Psoas muscle (tissue), 8 donors: ENCODE measurements at places on chromosomes 1 and 21. TPM values are rescaled to one million over a fixed set of nuclear protein-coding genes. Genes with fewer than 3 reads are reported as not detected.

TSSK3 gene
- not detected for total RNA-seq

UCHL5 gene
- 35.8 TPM for total RNA-seq

ATP1B1 gene
- total RNA-seq: 1,098 TPM

BARHL2 gene
- not detected for total RNA-seq

OR2T33 gene
- total RNA-seq: not detected

ADAMTS1 gene
- 70.3 TPM for total RNA-seq

ST6GALNAC5 gene
- total RNA-seq: 0.66 TPM

GJA9 gene
- total RNA-seq: not detected

LYPD8 gene
- not detected for total RNA-seq

RUNX3 gene
- 0.59 TPM for total RNA-seq

ZNF593OS gene
- 1.6 TPM for total RNA-seq

GRCh38 chr1:20867847-20868246, 80.7 kb upstream of the HP1BP3 start:
- no peak for DNase-seq

DNA sequence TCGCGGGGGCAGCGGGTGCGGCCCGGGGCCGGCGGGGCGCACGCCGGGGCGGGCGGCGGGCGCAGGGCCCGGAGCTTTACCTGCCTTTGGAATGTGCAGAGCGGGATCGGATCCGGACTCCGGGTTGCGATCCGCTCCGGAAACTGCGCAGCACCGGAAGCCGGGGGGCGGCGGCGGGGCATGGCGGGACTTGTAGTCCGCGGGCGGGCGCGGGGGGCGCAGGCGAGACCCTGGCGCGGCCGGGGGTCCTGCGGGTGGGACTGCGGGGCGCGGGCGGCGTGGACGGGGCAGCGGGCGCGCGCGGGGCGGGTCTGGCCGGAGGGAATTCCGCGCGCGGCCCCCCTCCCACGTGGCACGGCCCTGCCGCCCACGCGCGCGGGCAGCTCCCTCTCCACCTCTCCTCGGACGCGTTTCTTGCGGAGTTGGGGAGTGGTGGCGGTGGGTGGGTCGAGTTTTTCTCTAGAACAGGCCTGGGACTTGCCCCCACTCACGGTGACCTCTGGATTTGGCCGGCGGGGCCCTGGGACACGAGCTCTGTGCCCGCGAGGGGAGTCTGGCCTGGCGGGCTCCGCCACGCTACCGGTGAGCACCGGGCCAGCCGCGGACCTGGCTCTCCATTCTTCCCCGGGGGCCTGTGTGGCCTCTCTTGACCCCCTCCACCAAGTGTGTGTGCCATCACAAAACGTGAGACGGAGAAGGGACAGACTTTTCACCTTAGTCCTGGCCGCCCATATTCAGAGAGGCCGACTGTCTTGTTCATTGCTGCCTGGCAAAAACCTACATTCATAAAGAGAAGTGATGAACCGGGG, at the start of gene PRDM15:
TSS of gene PRDM15 (minus strand) at position 155 of the 809 bp plus-strand sequence. CDS start 18,981 bp downstream, outside the sequence.
- peak; percentile 90 for DNase-seq

DNA sequence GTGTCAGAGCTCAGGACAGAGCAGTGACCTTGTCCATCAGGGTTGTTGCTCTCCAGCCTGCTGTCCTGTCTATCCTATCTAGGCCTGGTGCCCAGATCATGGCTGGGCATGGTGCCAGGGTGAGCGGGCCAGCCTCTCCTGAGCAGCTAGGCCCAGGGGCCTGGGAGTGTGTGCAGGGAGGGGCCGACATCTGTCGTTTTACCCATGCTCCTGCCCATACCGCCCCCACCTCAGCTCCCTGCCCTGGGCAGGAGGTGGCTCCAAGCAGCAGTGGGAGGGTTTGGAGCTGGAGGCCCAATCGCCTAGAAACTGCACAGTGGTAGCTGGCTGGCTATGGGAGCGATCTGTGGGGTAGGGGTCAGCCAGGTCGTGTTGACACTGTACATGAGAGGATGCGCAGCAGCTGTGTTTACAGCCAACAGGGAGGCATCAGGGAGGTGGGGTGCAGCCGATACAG, 6.5 kb downstream of the INSRR start:
- peak; percentile 75 for DNase-seq

- no peak for DNase-seq
Measured at GRCh38 chr1:74690909-74691308, 17.3 kb upstream of the ERICH3 start.

DNA sequence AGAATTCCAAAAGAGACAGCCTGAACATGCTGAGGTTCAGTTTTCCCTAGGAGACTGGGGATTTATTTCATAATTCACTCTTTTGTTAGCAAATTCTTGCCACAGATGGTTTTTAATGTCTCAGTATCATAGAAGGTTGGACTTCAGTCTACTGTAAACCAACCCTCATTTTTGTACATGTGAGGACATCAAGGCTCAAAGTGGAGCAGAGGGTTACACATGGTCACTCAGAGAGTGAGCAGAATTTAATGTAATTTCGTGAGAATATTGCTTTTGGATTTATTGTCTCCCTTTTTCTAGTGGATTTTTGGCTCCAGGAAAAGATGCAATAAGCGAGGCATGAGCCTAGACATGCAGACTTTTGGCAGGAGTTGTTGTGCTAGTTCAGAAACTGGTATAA, 210.8 kb upstream of the JUN start:
- no peak for DNase-seq

- DNase-seq: no peak
Measured at GRCh38 chr21:41917531-41917930, 36.3 kb downstream of the C2CD2 start.

- DNase-seq: no peak
Measured at GRCh38 chr1:208837242-208837641, 593.1 kb upstream of the PLXNA2 start.

- no peak for DNase-seq
Measured at GRCh38 chr1:52195161-52195560, 53.3 kb downstream of the ZFYVE9 start.

- no peak for DNase-seq
Measured at GRCh38 chr1:151003180-151003579, 3.5 kb downstream of the MINDY1 start.

GRCh38 chr1:193368302-193368701, 181.9 kb upstream of the B3GALT2 start:
- no peak for DNase-seq

DNA sequence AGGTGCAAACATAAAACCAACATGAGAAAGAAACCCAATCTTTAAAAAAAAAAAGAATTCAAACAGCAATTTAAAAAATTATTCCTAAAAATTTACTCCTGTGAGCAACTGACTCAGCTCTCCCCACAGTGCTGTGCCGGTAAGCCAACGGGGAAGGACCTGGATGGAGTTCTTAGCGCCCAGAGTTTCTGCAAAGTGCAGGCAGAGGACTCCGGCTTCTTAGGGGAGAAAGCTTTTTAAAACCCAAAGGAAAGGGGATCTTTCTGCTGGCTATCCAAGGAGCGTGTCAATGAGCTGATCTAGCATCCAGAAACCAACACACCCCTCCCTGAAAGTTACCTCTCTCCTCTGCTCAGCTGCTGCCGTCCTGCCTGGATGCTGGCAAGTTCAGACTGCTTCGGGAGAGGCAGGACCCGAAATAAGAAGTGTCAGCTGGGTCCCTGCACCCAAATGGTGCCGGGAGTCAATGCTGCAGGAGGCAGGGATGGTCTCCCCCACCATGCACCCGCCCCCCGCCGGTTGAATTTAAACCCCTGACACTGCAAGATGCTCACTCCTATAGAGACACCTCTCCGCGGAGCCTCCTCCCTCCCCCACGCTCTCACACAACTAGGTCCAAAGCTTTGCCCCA, 32.2 kb upstream of the H6PD start:
- no peak for DNase-seq

DNA sequence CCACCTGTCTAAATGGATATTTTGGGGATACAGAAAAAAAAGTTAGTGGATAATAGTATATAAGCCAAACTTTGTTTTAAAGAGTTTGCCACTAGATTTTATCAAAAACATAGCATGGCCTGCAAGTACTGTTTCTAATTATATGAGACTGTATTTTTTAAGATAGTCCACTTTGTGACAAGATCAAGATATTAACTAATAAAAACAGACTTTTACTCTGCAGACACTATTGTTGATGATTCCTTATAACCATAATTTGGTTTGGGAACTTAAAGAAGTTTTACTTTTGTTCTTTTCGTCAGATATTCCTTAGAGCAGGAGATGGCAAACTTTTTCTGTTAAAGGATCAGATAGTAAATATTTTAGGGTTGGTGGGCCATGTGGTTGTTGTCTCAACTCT, 36.4 kb downstream of the SMG7 start:
- no peak for DNase-seq

DNA sequence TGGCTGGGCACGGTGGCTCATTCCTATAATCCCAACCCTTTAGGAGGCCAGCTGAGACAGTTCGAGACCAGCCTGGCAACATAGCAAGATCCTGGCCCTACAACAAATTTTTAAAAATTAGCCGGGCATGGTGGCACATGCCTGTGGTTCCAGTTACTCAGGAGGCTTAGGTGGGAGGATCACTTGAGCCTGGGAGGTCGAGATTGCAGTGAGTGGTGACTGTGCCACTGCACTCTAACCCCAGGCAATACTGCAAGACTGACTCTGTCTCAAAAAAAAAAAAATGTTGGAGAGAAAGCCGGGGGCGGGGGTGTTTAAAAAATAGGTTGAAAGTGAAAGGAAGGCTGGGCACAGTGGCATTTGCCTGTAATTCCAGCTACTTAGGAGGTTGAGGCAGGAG, 16.5 kb downstream of the CLDN19 start:
- no peak for DNase-seq

DNA sequence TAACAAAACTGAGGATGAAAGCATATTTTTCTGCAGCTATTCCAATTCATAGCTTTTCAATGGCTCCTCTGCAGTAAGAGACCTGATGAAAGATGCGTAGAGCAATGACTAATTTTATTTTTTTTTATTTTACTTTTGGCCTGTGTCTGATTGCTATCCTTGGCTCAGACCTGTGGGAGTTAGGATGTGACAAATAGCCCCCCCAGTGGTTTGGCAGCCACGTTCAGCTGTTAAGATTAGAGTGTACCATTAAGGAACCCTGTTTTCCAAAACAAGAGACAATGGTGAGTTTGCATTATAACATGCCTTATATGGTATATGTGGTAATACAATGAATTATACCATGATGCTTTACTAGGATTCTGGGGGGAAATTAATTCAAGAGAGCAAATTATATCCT, 264.7 kb downstream of the CACNA1E start:
- no peak for DNase-seq

- no peak for DNase-seq
Measured at GRCh38 chr1:228990906-228991569, 255.8 kb downstream of the RHOU start.

DNA sequence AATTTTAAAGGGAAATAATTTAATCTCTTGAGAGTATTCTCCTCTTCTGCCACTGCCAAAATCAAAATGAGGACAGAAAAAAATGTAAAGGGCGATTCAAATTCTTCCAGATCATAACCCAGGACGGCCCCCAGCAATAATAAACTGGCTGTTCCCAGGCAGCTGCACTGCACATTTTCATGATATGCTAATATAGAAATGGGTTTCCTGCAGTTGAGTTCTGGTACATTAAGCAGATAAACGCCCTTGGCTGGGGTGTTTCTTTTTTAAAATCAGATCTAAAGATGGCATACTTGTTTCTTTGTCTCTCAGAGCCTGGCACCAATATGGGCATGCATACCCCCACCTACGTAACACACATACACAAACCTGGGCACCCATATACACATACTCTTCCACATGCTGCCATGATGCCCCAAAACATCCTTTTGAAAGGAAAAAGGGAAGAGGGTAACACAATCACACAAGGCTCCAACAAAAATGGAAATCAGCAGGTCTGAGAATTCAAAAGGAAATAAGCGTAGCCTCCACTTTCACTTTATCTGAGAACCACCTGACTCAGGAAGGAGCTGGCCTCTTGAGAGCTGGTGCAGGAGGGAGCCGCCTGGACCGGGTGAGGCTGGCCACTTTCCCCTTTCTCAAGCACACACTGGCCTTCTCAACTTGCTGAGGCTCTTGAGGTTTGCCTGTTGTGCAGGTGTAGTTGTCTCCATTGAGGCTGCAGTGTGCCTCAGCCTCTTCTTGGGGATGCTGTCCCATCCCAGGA, 653.4 kb downstream of the KIF26B start:
- no peak for DNase-seq
